NCI-H1092 treated with DMSO at 0.1 percent for 48 hours (cell line): ENCODE measurements at places on chromosomes 13 and 19.

GRCh38 chr19:30093966-30094755, 152.1 kb downstream of the URI1 start:
- DNase-seq = no peak

DNA sequence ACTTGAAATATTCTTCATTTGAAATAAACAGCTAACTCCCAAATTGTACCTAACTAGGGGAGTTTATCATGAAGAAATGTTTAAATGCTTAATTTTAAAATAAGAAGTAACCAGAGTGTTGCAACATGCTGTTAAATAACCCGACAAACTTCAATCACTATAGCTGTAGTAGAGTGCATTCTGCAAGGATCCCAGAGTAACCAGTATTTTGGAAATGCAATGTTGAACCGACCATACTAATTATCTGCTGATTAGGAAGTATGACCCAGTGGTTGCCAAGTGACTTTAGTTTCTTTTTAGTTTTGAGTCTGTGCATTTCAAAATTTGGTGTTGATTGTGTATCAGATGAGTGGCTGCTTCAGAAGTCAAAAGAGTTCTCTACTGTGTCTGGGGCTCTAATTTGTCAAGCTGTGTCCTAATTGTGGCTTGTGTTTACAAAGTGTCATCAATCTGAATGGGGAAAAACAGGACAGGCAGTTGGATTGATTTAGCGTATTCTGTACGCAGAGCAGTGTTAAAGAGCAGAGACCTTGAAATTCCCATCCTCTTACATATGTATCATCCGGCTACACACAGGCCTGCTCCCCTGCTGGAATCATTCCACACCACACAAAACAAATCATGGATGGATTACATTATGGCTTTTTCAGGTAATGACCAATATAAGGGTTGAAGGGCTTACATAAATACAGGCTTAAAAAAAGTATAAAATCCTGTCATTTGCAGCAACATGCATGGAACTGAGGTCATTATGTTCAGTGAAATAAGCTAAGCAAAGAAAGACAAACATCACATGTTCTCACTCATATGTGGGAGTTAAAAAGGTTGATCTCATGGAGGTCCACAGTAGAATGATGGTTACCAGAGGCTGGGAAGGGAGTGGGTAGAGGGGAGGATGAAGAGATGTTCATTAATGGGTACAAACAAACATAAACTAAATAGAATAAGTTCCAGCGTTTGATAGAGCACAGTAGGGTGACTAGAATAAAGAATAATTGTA, 351.5 kb downstream of the KLF12 start:
- peak; percentile 16 for DNase-seq

GRCh38 chr13:25963674-25964073, 88.1 kb downstream of the SHISA2 start:
- DNase-seq = peak; percentile 26

- DNase-seq = no peak
Measured at GRCh38 chr13:46881621-46882020, 15.2 kb downstream of the HTR2A start.

GRCh38 chr13:39317291-39317690, 279.0 kb downstream of the NHLRC3 start:
- DNase-seq = no peak

- no peak for DNase-seq
Measured at GRCh38 chr13:72121466-72121865, 254.5 kb upstream of the DACH1 start.

GRCh38 chr19:1103132-1103707, 574 bp upstream of the GPX4 start:
- no peak for DNase-seq

DNA sequence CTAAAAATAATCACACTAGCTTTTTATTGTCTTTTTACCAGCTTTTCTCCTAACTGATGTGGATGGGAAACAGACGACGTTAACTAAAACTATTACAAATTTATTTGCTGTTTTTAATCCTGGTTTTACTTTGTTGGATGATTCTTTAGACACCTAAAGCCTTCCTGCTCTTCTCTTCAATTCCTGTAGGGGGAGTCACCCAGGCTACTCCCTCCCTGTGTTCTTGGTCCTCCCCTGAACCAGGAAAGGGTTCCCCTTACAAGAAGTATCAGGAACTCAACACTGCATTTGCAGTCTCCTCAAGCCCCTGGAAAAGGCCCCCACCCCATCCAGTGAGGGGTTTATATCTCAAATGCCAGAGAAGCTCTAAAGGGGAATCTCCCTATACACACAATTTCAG, 206.1 kb downstream of the SUCLA2 start:
- no peak for DNase-seq

GRCh38 chr19:49339301-49340068, 4.3 kb downstream of the CD37 start:
- DNase-seq = peak; percentile 49

- no peak for DNase-seq
Measured at GRCh38 chr19:13861392-13861713, 15.6 kb upstream of the NANOS3 start.

- DNase-seq = no peak
Measured at GRCh38 chr13:40667622-40667978, 1.2 kb upstream of the FOXO1 start.

DNA sequence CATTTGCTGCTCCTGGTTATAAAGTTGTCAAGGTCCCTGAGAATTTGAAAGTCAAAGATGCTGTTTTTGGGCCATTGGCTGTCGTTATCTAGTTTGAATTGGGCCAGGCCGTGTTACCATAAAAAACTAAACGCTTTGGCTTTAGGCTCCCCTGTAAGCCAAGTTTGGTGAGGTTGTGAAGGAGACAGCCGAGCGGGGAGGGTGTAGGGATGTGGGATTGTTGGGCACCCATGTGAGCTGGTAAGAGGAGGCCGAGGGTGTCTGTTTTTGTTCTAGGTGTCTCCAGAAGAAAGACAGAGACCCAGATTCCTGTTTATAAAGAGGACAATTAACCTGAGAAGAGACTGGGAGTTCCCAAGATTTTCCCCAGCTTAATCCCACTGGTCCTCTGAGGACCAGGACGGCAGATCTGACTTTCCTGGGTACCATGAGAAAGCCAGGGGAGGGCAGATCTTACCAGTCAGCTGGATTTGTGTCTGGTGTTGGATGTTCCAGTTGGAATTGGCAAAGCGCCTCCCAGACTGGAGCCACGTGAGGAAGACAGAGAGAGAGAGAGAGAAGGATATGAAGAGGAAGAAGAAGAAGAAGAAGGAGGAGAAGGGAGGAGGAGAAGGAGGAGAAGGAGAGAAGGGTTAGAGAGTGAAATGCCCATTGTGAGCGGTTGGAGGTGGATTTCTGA, 25.1 kb downstream of the TMEM255B start:
- DNase-seq = no peak

- DNase-seq = no peak
Measured at GRCh38 chr19:7507884-7508283, 8.0 kb upstream of the ZNF358 start.

DNA sequence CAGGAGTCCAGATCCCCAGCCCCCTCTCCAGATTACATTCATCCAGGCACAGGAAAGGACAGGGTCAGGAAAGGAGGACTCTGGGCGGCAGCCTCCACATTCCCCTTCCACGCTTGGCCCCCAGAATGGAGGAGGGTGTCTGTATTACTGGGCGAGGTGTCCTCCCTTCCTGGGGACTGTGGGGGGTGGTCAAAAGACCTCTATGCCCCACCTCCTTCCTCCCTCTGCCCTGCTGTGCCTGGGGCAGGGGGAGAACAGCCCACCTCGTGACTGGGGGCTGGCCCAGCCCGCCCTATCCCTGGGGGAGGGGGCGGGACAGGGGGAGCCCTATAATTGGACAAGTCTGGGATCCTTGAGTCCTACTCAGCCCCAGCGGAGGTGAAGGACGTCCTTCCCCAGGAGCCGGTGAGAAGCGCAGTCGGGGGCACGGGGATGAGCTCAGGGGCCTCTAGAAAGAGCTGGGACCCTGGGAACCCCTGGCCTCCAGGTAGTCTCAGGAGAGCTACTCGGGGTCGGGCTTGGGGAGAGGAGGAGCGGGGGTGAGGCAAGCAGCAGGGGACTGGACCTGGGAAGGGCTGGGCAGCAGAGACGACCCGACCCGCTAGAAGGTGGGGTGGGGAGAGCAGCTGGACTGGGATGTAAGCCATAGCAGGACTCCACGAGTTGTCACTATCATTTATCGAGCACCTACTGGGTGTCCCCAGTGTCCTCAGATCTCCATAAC, at the start of gene APOE:
APOE (plus strand) TSS at position 360 of the 724 bp plus-strand sequence. CDS start 829 bp downstream, outside the sequence.
- DNase-seq = no peak

- no peak for DNase-seq
Measured at GRCh38 chr13:80973721-80974120, 632.8 kb upstream of the SPRY2 start.

- DNase-seq = no peak
Measured at GRCh38 chr13:25649001-25649633, 277.3 kb downstream of the ATP8A2 start.

DNA sequence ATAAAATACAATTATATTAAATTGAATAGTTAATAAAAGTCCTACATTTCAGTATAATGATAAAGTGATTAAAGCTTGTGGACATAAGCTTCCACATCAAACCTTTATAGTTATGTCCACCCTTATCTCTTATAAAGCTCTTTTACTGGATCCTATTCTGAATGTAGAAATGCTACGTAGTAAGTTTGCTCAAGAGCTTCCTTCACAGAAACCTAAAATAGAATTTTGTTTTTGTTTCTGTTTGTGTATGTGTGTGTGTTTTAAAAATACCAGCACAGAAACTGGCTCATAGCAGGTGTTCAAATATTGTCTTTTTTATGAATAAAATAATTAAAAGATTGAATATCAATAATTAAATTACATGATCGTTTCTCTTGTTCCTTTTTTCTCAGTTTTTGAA, 21.0 kb upstream of the UFM1 start:
- no peak for DNase-seq

DNA sequence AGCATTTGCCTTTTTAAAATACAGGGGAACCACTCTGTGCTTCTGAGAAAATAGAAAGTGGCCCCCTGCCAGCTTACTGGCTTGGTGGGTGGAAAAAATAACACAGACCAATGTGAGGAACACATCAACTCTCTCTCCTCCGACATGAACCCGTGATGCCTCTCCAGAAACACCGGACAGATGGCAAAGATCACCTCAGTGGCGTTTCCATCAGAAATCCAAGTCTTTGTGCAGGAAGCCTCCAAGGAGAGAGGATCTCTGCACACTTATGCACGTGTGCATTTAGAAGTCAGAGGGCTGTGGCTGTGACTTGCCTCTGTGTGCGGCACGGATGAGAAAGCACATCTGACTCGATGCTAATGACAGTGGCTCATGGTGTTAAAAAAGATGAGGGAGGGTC, 112.3 kb upstream of the KLF12 start:
- DNase-seq = no peak

DNA sequence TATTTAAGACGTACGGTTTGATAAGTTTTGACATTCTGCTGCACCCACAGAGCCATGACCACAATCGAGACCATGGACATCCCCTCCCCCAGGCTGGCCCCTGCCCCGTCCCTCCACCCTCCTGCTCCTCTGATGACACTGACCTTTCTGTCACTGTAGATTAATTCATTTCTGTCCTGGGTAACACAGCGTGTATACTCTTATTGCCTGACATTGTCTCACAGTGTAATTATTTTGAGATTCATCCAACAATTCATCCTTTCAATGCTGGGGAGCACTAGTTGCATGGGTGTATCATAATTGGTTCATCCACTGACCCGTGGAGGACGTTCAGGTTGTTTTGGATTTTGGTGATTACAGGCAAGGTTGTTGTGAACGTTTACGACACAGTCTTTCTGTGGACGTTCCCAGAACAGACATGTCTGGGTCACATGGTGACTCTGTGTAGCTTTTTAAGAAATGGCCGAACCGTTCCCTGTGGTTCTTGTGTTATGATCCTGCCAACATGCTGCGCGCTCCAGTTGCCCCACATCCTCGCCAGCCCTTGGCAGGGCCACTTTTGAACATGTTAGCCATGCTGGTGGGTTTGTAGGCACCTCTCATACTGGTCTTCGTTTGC, 41.9 kb downstream of the C13orf46 start:
- DNase-seq = no peak

- no peak for DNase-seq
Measured at GRCh38 chr19:7612282-7613274, 16.8 kb downstream of the XAB2 start.

DNA sequence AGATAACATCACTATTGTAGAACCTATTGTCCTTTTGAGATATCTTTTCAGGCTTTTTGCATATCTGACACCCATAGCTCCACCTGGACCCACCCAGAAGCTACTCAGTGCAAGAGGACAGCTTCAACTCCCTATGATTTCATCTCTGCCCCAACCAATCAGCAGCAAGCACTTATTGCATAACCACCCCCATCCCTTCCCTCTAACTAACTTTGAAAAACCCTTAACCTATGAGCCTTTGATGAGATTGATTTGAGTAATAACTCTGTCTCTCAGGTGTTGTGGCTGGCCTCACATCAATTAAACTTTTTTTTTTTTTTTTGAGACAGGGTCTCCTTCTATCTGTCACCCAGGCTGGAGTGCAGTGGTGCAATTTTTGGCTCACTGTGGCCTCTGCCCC, 13.4 kb upstream of the MTRF1 start:
- no peak for DNase-seq

- DNase-seq = peak; percentile 93
Measured at GRCh38 chr13:50222569-50223332, 207.5 kb downstream of the KCNRG start.

DNA sequence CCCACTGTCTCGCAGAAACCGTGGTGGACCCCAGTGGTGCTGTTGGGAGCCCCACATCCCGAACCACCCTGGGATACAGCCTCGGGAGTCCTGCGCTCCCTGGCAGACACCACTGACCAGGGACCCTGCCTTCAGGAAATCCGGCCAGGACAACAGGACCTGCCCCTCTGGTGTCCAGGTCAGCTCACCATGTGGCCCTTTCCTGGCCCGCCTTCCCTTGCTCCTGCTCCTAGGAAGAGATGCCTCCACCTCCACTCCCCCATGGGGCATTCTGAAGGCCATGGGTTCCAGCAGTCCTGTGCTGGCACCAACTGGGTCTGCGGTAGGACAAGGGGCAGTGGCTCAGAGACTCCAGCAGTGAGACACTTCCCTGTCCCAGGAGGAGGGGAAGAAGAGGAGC, 22.5 kb upstream of the SLC7A10 start:
- no peak for DNase-seq

- DNase-seq = no peak
Measured at GRCh38 chr13:59982631-59983382, 180.9 kb downstream of the DIAPH3 start.

DNA sequence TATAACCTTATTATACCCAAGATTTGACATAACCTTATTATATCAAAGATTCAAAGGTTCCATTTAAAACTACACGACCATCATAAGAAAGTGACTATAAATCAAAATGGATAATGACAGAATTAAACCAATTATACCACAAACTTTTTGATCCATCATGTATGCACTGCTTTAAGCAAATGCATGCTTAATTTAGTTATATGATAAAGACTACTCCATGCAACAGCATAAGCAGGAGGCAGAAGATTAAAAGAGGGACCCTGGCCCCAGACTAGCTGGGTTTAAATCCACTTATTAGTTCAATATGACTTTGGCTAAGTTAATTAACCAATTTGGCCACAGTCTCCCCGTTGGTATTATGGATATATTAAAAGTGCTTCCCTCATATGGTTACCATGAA, 11.4 kb downstream of the EFNB2 start:
- no peak for DNase-seq
